ENCODE measurements at places on chromosomes 3 and 15. TPM values are rescaled to one million over a fixed set of nuclear protein-coding genes. Genes with fewer than 3 reads are reported as not detected.

The CHRNB4 gene
- not detected for total RNA-seq

The WDR49 gene
- total RNA-seq = not detected

The RUBCN gene
- 7.3 TPM for total RNA-seq

The KCNMB2 gene
- not detected for total RNA-seq

The CTXN2 gene
- not detected for total RNA-seq

The TGM4 gene
- total RNA-seq = 0.17 TPM

Data from pericardium fibroblast (primary cell).